H4 (cell line): ENCODE measurements at places on chromosomes 3 and 15. TPM values are rescaled to one million over a fixed set of nuclear protein-coding genes. Genes with fewer than 3 reads are reported as not detected.

The SLC28A2 gene
- not detected in 2 replicates for total RNA-seq

DNA sequence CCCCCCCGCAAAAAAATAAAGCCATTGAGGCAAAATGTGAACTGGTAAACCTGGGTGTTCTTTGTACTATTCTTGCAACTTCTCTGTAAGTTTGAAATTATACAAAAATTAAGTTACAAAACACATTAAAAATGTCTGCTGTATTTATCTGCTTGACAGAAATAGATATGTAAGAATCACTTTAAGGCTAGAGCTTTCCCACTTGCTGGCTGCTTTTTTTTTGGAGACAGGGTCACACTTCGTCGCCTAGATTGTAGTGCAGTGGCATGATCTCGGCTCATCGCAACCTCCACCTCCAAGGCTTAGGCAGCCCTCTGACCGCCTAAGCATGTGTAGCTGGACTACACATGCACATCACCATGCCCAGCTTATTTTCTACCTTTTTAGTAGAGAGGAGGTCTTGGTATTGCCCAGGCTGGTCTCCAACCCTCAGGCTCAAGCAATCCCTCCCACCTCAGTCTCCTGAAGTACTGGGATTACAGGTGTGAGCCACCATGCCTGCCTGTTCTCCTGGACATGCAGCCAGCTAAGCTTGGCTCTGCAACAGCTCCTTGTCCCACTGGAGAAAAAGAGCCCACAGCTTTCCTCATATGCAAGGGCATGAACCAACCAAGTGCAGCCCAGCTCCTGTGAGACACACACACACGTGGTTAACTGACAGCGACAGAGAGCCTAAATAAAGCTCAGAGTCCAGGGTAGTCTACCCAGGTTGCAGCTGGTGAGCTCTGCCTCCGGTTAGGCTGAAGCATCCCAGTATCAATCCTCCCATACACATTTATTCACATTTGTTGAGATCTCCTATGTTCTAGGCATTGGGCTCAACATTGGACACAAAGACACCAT lies 4.5 kb downstream of the RPS17 start:
- no peak for DNase-seq

- peak; percentile 90 for DNase-seq
Observed at GRCh38 chr3:139774560-139775302, 97.0 kb upstream of the NMNAT3 start.

- no peak for DNase-seq
Observed at GRCh38 chr3:149723781-149724180, 28.5 kb downstream of the COMMD2 start.

The TGM4 gene
- 1.2 TPM in 1 of 2 replicates, not detected in the other for total RNA-seq
